ENCODE measurements at places on chromosomes 7 and 10.

DNA sequence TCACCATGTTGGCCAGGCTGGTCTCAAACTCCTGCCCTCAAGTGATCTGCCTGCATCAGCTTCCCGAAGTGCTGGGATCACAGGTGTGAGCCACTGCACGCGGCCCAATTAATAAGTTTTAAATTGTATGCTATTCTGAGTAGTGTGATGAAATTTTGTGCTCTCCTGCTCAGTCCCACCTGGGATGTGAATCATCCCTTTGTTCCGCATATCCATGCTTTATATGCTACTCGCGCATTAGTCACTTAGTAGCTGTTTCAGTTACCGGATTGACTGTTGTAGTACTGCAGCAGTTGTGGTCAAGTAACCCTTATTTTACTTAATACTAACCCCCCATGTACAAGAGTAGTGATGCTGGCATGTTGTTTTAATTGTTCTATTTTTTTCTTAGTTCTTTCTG is 47.3 kb upstream of the OIT3 start:
- DNase-seq = no peak

GRCh38 chr10:98910546-98910945 is 325.1 kb downstream of the HPSE2 start:
- DNase-seq = no peak

DNA sequence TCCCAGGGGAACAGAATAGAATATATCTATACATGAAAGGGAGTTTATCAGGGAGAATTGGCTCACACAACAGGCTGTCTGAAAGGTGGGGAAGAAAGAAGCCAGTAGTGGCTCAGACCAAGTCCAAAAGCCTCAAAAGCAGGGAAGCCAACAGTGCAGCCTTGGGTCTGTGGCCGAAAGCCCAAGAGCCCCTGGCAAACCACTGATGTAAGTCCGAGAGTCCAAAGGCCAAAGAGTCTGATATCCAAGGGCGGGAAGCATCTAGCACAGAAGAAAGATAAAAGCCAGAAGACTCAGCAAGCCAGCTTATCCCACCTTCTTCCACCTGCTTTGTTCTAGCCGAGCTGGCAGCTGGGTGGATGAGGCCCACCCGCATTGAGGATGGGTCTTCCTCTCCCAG is 172.5 kb downstream of the CCDC71L start:
- DNase-seq = no peak

GRCh38 chr10:123797813-123798212 is 93.8 kb downstream of the CPXM2 start:
- no peak for DNase-seq

DNA sequence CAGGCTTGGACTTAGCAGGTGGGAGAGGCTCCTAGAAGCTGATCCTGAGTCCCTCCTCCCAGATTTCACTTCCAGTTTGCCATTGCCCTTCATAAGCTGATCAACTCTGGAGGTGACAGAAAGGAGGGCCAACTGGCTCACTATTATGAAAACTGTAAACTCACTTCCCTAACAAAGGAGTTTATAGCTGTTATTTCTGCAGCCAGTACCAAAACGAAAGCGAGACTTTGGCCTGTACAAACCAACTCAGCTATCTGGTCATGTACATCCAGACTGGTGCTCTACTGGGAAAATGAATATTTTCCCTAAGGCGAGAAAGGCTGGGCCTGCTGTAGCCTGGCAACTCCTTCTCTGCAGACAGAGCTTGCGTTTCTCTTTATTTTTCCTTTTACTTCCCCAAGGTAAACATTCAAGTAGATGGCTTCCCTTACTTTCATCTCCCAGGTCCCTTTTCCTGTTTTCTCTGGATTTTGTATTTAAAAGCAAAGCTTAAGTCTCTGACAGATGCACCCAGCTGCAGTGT is 54.7 kb downstream of the GALNT17 start:
- no peak for DNase-seq

DNA sequence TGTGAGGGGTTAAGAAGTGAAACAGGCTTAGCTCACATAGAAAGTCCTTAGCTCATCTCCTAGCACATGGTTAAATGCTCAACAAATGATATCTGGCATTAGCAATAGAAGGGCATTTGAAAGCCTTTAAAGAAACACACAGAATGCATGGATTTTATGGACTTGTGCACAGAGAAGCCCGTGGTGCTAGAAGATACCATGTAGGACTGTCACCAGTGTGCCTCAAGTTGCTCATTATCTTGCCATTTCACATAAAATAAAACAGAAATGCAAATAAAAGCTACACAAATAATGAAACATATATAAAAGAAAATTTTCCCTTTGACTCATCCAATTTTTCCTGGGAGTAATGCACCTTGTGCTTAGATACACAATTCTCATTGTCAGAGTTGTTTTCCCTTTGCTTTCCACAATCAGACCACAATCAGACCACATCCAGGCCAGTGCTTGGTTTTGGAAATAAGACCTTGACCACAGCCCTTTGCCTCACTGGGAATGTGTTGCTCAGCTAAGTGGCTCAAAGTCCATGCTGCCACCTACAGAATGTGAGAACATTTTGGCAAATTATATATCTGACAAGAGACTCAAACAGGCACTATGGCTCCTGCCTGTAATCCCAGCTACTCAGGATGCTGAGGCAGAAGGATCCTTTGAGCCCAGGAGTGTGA is 9.5 kb upstream of the WDR11 start:
- DNase-seq = no peak

DNA sequence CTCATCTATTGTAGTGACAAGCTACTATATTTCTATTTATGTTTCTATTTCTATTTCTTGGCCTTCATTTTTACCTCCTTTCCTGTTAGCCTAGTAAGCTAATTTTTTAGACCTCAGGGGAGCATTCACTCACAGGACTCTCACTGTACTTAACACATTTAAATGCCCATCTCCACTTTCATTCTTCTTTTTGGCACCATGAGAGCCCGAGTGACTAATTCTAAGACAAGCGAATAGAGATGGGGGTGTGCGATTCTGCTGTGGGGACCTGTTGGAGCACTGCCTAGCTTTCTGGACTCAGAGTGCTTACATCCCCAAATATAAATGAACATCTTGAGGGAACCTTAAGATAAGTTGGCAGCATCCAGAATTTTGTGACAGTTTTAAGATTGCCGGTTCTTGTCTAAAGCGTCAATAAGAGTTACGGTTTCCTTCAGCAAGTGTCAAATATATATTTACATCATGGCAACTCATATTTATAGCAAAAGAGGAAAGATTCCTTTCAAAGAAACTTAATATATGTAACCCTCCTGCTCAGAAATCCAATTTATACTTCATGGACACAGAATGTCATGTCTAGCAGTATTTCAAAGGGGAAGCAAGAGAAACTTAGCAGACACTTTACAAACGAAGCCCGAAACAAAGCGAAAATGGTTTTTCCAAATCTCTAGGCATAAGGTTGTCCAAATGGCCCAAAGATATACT is 54.1 kb upstream of the AFAP1L2 start:
- no peak for DNase-seq

- DNase-seq = no peak
These were observed at the start of gene LRRTM3 for GRCh38 chr10:66925896-66926715. Gene LRRTM3 (plus strand): TSS chr10:66926036.

DNA sequence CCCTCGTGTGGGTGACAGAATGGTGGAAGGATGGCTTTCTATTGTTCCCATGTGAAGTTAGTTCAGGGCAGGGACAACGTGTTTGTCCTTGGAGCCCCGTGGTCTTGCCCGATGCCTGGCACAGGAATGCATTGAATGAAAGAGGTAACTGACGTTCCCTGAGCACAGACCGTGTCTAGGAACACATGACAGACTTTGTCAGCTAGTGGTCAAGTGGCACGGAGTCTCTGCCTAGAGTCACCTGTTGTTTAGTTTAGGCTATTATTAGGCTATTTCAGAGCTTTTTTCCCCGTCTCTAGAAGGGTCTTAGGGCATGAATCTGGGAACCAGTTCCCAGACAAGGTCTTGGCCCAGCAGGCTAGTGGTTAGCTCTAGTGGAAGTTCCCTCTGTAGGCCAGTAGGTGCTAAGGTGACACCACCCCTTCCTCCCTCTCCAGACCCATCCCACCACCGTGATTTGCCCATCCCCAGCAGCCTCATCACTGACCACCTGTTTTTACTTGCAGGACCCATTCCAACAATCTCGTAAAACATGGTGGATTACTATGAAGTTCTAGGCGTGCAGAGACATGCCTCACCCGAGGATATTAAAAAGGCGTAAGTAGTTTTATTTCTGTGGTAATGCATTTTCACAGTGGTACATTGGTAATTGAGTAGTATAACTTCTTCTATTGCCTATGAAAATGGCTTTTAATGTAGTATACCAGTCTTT is 21.4 kb downstream of the DNAJB6 start:
- DNase-seq = no peak

DNA sequence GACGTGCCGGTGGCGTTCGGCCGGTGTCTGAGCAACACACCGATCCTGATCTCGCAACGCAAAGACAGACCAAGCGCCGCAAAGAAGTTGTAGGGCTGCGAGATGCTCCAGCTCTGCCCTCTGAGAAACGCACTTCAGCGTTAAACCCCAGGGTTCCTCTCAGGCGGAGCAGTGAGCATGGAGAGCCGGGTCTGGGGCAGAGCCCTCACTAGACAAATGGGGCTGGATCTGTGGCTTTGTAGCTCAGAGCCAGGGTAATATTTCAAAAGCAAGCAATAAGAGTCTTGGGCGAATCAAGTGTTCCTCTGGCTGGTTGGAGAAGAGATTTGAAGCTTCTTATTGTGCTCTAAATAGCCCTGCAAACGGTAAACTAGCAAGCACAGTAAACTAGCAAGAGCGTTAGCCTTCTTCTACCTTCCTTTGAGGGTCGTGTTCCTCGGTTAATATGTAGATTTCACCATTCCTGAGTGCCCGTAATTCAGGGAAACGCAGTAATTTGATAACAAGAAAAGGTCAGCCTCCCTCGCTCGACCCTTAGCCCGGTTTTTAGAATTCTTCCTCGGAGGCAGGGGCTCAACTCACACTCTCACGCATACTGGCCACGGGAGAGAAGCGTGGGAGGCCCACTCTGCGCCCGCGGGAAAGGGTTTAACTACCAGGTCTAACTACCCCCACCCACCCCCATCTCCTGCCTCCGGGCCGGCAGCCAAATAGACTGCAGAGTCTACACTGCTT is 6.7 kb downstream of the SKAP2 start:
- no peak for DNase-seq

GRCh38 chr10:17712717-17713471 is 39.1 kb upstream of the TMEM236 start:
- DNase-seq = no peak

DNA sequence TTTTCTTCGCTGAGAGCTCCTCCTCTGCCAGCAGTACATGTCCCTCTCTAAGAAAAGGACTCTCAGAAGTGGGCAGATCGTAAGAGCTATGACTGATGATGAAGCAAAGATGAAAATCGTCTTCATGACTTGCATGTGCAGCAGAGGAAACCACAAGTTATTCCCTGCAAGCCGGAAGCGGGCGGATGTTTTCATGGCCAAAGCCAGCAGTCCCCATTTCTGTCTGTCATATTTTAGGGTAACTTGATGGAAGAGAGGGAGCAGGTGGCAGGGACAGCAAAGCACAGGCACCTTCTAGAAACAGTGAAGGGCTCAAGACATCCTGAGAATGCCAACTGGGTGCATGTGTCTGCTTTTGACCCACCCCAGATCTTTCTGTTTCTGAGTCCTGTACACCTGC is 19.9 kb downstream of the KLF6 start:
- DNase-seq = no peak

DNA sequence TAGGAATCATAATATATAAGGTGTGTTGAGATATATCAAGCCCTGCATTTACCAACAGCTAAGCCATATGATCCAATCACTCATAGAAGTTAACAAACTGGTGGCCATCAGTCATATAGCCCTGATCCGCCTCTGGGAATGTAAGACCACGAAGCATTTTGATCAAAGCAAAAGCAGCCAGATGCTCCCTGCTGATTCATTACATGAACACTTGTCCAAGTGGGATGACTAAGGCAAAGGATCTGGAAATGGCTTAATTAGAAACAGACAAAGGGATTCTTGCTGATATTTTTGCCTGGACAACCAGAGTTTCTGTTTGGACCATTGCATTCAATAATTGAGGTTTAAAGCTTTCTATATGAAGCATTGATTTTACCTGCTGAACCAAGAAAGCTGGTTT is 535.5 kb downstream of the GPAM start:
- no peak for DNase-seq

- DNase-seq = no peak
These were observed 254.7 kb downstream of the PAXIP1 start for GRCh38 chr7:154748089-154748786.

- no peak for DNase-seq
These were observed 36.4 kb downstream of the VCL start for GRCh38 chr10:74034301-74034700.

- DNase-seq = peak; percentile 80
These were observed at the start of gene DNMBP for GRCh38 chr10:100009793-100010676. Gene DNMBP (minus strand): TSS chr10:100009947. CDS start chr10:99972124, 37,823 bp downstream.

GRCh38 chr7:150733482-150734095 is 3.6 kb upstream of the GIMAP5 start:
- no peak for DNase-seq

GRCh38 chr10:48681740-48682139 is 2.9 kb upstream of the WDFY4 start:
- DNase-seq = no peak

GRCh38 chr10:5076615-5077014 is 17.6 kb upstream of the AKR1C3 start:
- DNase-seq = no peak

DNA sequence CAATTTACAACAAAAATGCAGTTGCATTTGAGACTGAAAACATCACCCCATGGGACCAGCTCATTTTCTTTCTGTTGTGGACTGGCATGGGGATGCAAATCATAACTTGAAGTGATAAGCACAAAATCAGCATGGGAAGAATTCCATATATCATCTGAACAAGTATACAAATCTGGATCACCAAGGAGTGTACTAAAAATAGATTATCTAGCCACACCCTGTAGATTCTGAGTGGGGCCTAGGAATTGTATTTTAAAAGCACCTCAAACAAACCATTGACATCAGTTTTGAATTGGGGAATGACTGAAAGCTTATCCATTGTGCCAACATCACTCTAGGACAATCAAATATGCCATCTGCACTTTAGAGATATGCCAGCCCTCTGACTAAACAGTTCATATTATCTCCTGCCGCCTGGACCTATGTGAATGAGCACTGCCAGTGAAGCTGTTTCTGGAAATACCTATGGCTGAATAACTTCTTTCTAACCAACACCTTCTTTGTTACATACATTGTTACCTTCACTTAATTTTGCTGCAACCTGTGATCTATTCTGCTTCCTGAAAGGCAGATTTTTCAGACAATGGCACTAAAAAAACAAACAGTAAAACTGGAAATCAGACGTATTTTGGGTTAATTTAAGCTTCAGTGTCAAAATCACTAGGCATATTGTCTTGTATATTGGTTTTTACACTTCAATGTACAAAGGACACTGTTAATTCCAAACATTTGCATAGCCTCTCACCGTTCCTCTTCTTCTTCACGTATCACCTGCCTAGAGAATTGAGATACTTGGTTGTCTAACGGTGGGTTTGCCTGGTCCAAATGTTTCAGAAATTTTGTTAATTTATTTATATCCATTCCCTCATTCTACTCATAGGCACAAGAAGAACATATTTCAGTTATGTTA is 42.4 kb upstream of the HGF start:
- no peak for DNase-seq

Data from naive thymus-derived CD4-positive, alpha-beta T cell (primary cell).